Stimulated activated CD4-positive, alpha-beta T cell treated with anti-CD3 and anti-CD28 coated beads, Interleukin-15, amount 100 ng/mL, for 48 hours (primary cell): ENCODE measurements at places on chromosomes 6 and 20.

GRCh38 chr6:35492258-35492973 is 4.5 kb downstream of the TEAD3 start:
- no peak for DNase-seq

DNA sequence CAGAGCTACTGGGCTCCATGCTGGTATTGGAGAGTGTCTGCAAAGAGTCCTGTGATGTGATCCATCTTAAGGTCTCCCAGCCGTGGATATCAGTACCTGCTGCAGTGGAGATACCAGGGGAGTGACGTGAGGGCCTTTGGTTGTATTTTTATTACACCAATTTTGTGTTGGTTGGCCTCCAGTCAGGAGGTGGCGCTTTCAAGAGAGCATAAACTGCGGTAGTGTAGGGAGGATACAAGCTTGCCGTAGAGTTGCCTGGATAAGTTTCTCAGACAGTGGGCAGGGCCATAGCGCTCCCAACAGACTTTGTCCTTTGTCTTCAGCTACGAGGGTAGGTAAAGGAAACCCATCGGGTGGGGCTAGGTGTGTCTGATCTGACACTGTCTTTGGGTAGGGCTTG is 113.0 kb upstream of the CEP162 start:
- no peak for DNase-seq

- no peak for DNase-seq
Measured at GRCh38 chr6:43669922-43670622, 17.5 kb downstream of the MRPS18A start.

DNA sequence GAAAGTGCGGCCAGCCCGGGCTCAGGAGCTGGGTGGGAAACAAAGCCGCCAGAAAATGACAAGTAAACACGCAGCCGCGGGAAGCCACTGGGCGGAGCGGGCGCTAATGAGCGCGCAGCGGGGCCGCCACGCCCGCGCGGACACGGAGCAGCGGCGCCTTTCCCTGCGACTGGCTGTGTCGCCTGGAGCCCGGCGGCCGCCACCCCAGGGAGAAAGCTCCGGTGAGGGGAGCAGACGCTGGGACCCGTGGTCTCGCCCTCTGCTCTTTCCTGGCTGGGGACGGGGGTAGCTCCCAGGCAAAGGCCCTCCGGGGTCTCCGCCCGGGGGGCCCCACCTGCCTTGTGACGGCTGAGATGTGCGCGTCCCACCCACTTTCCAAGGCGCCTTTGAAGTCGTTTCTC is 54.9 kb downstream of the PRR18 start:
- no peak for DNase-seq

DNA sequence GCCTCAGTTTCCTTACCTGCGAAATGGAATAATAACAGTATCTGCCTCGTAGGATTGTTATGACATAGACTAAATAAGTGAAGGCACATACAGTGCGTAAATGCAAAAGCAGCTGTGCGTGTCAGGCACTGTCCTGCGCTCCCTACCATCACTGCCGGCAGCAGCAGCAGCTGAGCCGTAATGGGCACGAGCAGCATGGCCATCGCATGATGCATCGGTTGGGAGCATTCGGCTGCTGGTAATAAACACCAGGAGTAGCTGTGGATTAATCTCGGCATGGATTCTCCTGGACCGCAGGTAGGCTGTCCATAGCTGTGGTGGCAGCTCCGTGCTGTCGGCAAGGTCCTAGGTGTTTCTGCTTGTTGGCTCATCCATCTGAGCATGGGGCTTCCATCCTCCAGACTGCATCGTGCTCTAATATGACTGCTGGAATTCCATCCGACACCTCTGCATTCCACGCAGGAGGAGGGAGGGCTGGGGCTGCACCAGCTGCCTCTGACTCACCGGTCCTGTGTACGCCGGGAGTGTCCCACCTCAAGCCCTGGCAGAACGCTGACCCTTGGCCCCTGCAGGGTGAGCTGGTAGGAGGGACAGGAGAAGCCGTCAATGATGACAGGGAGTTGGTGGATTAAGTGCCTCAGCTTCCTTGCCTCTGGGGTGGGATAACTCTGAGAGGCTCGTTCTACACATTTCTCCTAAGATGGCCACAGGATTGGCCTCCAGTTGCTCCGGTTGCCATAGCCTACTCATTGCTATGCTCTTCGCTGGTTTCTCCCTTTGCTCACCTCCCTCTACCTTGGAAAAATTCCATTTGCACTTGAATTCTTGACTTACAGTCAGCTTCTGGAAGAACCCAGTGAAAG is 100.9 kb upstream of the PMEPA1 start:
- no peak for DNase-seq

DNA sequence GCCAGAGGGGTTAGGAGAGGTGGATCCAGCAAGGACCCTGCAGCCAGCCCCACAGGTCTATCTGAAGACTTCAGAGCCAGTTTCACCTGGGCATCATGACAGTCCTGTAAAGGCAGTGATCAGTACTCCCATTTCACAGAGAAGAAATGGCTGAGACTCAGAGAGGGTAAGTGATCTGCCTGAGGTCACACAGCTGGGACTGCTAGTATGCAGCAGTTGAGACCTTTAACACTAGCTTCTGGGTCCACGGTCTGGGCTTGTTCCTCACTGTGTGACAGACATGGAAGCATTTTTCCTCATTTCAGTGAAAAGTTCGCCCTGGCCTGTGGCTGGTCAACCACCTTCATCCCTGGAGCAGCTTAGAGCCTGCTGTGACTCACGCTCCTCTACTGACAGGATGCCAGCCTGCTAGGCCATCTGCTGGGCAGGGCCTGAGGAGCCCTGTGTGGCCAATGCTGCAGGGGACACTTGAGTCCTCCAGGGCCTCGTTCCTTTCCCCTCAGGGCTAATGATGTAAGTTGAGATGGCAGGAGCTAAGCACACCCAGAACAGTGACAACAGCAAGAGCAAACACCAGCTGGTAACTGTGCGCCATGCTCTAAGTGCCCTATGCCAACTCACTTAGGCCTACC is 192.0 kb downstream of the LRFN2 start:
- no peak for DNase-seq

DNA sequence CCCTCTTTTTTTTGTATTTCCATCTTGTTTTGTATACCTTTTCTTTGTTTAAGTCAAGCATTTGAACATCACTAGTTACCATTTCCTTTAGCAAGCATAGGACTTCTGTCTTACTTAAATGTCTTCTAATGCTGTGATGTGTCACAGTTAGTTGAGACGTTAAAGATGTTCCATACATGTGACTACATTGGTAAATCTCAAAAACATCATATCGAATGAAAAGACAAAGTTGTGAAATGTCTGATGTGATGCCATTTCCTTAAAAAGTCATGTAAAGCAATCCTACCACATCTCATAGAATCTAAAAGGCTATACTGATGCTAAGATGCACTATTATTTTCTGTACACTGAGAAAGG is 26.8 kb downstream of the SLC16A10 start:
- no peak for DNase-seq

GRCh38 chr6:134534708-134535149 is 216.8 kb upstream of the SGK1 start:
- DNase-seq: no peak

GRCh38 chr6:152161501-152161900 is 354.0 kb downstream of the ESR1 start:
- no peak for DNase-seq

DNA sequence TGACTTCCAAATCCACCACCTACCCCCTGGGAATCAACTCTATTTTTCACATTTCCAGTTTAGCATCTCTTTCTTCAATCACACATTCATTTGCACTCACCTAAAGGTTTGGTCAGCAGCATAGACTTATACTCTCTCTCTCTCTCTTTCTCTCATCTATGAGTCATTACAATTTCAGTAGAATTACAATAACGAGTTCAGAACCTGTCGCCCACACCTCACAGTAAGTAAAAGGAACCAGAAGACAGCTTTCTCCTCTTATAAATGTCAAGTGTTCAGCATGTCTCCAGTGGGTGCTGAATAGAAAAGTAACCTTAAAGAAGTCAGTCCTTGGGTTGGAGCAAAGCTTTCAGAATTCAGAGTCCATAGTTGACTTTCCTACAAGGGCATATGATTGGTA is 1.1 kb upstream of the PHACTR1 start:
- no peak for DNase-seq

DNA sequence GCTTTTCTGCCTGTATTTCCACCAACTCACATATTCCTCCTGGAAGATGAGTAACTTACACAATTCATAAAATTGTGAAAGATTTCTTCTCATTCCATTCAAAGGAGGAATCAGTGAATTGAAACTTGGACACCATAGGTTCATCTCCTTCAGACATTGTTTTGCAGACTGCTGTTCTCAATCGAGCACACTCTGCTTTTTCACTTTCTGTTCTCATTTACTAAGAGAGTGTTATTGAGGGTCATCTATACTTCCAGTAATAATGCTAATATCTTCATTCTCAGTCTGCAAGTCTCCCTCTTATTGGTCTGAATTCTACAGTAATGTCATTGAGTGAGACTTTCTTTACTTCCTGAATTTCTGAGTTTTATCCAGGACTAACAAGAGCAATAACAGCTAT is 67.5 kb upstream of the FUT9 start:
- DNase-seq: no peak

- DNase-seq: no peak
Measured at GRCh38 chr6:116003668-116004067, 57.0 kb downstream of the FRK start.

DNA sequence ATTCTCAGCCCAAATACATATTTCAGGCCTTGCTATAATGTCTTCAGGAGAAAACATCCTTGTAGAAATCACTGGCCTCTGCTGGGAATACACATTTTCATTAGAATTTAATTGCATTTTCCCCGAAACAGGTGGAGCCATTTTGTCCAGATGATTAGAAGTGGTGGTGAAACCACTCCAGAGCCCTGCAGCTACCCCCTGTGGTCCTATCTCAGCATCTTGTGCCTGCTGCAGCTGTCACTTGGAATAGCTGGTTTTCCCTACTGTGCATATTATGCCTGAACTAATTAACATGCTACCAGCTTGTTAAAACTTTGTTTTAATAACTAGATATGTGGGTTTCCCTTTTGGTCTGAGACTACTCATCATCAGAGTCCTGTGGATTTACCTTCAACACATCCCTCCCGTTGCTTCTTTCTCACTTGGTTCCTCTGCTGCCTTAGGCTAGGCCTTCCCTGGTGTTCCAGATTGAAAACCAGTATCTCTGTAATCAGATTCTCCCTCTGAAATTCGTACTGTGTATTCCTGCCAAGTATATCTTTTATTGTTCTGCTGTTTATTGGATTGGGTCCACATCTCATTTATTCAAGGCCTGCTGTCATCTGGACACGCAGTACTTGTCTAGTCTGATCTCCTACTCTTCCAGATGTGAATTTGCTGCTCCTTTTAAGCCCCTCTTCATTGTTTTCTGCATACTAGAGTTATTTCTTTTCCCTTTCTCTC is 15.2 kb downstream of the DNAH8 start:
- no peak for DNase-seq

GRCh38 chr6:4820704-4821276 is 44.6 kb downstream of the CDYL start:
- DNase-seq: no peak

DNA sequence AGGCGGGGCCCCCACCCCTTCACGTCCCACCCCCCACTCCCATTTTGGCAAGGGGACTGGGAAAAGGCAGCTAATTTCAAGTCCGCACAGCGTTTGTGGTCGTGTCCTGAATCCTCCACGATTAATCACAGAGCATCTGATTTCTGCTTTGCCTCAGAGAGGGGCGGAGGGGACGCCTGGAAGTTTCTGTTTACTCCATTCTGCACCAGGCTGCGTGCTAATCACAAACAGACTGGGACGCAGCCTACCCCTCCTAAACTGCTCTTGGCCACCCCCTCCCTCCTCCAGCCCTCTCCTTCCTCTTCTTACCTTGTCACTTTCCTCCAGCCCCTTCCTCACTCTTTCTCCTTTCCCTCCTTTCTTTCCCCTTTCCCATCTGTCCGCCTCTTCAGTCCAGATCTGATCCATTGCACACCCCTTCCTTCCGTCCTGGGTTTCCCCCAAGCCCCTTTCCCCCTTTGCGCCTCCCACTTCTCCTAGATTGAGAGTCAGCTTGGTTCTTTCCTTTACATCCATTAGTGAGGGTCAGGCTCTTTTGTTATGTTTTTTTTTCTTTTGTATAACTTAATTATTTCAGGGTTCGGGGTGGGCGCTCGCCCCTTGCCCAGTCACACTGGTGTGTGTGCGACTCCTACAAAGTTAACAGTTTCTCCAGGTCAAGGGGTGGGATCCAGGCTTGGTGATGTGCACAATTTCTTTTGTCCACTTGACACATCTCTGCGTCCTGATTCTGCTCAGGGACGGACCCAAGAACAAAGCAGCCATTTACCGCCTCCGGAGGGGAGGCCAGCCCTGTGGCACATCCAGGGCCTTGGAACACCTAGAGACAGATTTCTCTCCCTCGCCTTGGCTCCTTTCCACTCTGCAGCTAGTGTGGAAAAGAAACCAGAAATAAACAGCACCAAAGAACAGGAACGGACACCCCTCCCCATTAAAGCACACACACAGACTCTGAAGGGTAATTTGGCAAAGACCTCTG is 520 bp upstream of the RIPOR3 start:
- DNase-seq: no peak

- DNase-seq: no peak
Measured at GRCh38 chr6:145068577-145068976, 666.7 kb downstream of the EPM2A start.

DNA sequence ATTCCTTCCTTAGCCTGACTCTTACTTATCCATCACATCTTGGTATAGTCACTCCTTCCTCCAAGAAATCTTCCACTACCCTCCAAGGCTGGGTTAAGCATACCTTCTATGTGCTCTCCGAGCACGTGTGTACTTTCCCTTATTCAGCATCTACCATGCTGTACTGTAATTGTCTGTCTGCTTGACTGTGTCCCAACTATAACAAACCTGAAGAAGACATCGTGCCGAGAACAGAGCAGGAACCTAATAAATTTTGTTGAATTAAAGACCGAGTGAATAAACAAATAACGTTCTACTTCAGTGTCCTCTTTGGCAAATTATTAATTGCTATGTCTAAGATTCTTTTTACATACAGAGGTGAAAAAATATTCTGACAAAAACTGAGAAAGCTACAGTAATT is 35.8 kb downstream of the USP49 start:
- no peak for DNase-seq

DNA sequence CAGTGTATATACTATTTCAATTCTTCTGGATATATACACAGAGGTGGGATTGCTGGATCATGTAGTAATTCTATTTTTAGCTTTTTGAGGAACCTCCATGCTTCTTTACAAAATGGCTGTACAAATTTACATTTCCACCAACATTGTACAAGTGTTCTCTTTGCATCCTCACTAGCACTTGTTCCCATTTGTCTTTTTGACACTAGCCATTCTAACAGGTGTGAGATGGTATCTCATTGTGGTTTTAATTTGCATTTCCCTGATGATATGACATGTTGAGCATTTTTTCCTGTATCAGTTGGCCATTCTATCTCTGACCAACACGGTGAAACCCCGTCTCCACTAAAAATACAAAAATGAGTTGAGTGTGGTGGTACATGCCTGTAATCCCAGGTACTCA is 68.1 kb upstream of the PMEPA1 start:
- no peak for DNase-seq

DNA sequence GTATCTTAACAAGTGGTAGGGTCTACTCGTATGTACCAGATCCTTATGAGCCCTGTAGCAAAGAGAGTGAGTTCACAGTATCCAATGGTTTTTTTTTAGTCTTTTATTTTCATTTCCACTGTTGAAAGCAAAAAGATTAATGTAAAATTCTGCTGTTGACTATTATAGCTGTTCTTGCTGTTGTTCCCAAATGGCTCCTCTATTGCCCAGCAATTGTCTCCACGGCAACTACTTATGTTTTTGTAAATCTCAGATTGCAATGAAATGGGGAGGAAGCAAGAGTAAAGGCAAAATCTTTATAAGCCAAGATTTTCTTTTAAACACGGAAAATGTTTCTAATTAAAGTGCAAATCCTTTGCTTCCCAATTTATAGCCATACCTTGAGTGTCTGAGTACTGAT is 406.1 kb downstream of the EPM2A start:
- no peak for DNase-seq
